CD4-positive, alpha-beta memory T cell (primary cell): ENCODE measurements at places on chromosomes 13 and 19. TPM values are rescaled to one million over a fixed set of nuclear protein-coding genes. Genes with fewer than 3 reads are reported as not detected.

The ZNF729 gene
- total RNA-seq: not detected

DNA sequence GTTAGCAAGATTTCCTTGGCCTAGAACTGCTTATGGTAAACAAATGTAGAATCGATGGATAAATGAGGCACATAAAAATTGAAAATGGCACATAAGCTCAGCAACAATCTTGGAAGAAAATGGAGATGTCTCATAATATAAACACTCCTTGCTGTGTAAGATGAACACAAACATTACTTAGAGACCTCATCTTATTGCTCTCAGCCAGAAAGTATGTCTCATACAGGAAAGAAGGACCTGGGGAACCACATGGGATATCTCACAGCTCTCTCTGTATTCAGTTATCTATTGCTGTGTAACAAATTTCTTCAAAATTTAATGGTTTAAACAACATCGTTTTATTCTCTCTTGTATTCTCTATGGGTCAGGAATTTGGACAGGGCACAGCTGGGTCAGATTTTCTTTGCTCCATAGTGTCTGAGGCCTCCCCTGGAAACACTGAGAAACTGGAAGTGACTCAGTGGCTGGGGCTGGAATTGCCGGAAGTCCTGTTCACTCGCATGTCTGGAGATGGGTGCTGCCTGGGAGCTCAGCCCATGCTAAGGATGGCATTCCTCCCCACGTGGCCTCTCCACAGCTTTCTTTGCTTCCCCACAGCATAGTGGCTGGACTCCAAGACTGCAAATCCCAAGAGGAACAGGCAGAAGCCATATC, 105.1 kb downstream of the NUFIP1 start:
- DNase-seq: no peak
- H3K27me3 ChIP-seq: no peaks in the 10 kb centered on the region
- H3K4me1 ChIP-seq: no peaks in the 10 kb centered on the region
- H3K4me3 ChIP-seq: no peak overlapping the region
- no peak overlapping the region for H3K27ac ChIP-seq
- H3K36me3 ChIP-seq: no peaks in the 10 kb centered on the region

GRCh38 chr13:94157705-94158218, 321.7 kb downstream of the DCT start:
- no peaks in the 10 kb centered on the region for H3K4me1 ChIP-seq
- DNase-seq: no peak
- H3K27me3 ChIP-seq: no peaks in the 10 kb centered on the region
- no peaks in the 10 kb centered on the region for H3K36me3 ChIP-seq
- no peak overlapping the region for H3K27ac ChIP-seq

DNA sequence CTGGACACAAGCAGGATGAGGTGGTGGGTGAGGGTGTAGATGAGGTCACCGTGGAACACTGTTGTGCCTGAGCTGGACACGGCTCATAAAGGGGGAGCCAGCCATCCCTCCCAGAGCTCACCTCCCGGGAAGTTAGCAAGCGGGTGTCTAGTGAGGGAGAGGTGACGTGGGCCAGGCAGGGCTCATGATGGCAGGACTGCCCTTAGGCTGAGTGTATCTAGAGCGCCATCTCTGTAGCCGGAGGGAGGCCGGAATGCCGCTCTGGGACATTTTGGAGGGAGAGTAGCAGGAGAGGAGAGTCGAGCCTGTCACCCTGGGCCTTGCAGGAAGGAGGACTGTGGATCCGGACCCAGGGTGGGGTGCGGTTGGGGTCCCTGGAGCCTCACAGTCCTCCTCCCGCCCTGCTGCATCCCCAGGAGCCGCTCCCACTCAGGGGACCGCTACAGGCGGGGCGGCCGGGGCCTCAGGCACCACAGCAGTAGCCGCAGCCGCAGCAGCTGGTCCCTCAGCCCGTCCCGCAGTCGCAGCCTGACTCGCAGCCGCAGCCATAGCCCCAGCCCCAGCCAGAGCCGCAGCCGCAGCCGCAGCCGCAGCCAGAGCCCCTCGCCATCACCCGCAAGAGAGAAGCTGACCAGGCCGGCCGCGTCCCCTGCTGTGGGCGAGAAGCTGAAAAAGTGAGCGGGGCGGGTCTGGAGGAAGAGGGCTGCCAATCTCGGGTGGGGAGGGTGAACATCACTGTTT, 9.2 kb downstream of the ZNF296 start:
- H3K27ac ChIP-seq: no peak overlapping the region
- peaks cover 38% of the 10 kb centered on the region for H3K36me3 ChIP-seq
- H3K4me1 ChIP-seq: no peaks in the 10 kb centered on the region
- H3K27me3 ChIP-seq: no peaks in the 10 kb centered on the region

DNA sequence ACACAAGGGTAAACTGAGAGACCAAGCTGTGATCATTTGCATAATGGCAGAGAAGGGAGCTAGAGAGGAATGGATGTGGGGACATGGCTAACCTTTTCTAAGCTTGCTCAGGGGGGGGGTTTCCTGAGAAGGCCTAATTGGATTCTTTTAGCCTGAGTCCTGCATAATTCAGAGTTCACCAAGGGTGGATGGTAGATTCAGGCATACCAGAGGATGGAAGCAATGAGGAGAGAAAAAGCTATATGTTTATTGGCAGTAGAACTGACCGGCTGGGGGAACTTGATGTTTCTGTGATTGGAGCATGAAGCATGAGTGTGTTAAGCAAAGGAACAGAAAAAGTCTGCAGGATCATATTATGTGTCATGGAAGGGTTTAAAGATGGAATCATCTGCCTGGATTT, 65.9 kb upstream of the KLF12 start:
- H3K4me1 ChIP-seq: no peaks in the 10 kb centered on the region
- H3K36me3 ChIP-seq: no peaks in the 10 kb centered on the region
- H3K4me3 ChIP-seq: no peak overlapping the region
